ENCODE measurements at places on chromosomes 12 and 14.

DNA sequence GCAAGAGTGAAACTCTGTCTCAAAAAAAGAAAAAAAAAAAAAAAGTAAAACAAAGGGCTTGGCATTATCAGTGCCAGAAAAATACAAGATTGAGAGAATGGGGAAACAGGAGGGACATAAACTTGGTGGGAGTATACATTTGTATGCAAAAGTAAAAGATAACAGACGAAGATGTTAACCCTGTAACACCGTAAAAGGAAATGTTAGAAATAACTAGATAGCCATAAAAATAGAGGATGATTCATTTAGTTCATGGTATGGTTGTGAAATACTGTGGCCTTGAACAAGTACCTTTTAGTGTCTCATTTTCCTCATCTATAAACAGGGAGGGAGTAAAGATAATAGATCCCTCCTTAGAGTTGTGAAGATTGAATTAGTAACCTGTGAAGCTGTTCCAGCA lies 33.3 kb downstream of the ATP2A2 start:
- no peak for DNase-seq

DNA sequence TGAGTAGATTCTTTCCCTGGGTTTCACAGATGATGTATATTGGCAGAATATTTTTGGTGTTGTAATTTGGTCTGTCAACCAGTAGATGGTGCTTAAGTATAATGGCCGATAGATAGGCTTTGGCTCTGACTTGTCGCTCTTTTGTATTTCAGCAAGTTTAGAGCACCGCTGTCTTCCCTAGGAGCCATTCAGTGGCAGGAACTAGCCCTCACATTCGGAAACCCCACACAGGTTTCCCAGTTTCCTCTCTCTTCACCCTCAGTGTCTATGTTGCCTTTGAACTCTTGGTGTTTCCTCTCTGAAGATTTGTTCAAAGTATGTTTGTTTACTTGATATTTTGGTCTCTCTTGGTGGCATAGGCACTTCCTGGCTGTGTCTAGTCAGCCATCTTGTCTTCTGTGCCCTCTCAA lies 102.2 kb downstream of the GPHN start:
- DNase-seq = no peak

- no peak for DNase-seq
These were observed 325 bp downstream of the CRIP1 start for GRCh38 chr14:105486974-105487448.

DNA sequence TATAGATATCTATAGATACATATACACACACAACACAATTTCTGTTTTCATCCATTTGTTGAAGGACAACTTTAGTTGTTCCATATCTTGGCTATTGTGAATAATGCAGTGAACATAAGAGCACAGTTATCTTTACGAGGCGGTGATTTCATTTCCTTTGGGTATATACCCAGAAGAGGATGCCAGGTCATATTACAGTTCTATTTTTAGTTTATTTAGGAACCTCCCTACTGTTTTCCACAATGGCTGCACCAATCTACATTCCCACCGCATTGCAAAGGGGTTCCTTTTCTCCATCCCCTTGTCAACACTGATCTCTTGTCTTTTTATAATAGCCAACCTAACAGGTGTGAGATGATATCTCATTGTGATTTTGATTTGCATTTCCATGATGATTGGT lies 143.4 kb upstream of the ARHGAP5 start:
- DNase-seq = no peak

- DNase-seq = no peak
These were observed 201.0 kb downstream of the SLC25A21 start for GRCh38 chr14:36971263-36971855.

DNA sequence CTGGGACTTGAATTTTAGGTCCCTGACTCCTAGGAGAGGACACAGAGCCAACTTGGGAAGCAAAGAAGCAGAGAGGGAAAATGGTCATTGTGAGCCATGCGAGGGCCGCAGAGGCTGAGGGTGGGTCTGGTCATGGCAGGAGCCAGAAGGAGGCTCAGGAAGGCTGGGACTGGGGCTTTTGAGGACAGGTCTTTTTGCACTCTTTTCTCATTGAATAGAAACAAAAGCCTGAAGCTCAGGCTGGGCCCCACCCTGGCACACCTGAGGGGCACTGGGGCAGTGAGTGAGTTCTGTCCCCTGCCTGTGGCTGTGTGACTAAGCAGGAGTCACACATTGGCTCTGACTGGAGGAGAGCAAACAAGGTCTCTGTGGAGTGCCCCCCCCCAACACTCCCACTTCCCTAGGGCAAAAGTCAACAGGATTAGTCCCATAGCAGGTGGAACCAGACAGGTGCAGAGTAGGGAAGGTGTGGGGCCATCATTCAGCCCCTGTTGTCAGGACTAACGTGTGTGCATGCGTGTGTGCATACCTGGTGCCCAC lies 2.8 kb downstream of the KRT7 start:
- DNase-seq = no peak

All from midbrain (tissue), 1 donor.